ENCODE measurements at places on chromosomes 1 and 21.
A peak's percentile ranks its signal among the peaks of the same experiment; 100 is the strongest.

GRCh38 chr1:48619539-48619938 is 147.5 kb upstream of the SPATA6 start:
- DNase-seq: no peak

DNA sequence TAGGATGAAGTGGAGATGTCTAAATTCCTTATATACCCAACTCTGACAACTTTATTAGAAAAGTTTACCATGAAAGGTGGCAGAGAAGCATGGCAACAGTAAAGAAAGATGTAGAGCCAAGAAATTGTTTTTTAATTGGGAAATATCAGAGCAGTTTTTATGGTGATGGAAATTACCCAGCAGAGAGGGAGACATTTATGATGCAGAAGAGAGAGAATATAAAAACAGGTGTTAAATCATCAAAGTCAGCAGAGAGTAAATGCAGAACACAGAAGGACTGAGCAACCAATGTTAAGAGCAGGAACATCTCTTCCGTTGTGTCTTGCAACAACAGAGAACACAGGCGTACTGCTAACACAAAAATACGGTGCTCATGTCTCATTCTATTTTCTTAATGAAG is 28.2 kb downstream of the WARS2 start:
- no peak for DNase-seq

DNA sequence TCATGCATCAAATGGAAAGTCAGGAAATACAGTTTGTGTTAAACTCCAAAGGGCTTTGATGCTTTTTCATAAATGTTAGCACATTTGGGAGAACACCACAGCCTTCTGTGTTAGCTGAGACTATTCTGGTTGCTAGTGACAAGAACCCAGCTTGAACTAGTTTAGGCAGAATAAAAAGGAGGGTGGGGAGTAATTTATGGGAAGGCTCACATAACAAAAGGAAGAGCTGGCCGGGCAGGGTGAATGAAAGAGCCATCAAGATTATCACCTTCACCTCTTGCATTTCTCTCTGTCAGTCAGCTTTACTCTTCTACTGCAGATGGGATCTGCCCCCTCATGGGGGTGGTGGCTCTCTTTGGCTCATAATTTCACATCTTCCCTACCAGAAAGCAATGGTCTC is 75.4 kb upstream of the VTCN1 start:
- DNase-seq: no peak

DNA sequence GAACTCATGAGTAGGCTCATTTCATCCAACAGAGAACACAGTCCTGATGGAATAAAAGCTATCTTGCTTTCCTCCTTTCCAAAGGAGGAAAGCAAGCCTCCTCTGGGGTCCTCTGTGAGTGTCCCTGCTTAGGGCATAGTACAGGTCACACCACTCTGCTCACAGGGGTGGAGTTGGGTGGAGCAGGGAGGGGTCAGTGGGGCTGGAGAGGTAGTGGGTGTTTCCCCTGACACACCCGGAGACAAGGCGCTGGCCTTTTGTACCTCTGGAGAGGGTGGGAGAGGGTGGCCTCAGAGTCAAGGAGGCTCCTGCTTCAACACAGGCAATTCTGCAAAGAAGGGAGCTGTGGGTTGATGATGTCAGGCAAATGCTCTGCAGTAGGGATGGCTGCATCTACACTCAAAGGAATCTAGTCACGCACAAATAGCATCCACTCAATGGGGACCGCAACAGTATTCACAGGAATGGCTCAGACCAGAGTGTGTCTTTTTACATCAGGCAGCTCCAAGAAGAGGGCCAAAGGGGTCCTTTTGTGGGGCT is 58.6 kb upstream of the PLXNA2 start:
- no peak for DNase-seq

GRCh38 chr1:81470275-81470674 is 330.5 kb upstream of the ADGRL2 start:
- DNase-seq: no peak

- no peak for DNase-seq
These were observed 20.2 kb downstream of the EXOC8 start for GRCh38 chr1:231317306-231318014.

GRCh38 chr1:228141226-228142044 is 1.4 kb downstream of the GUK1 start:
- no peak for DNase-seq

GRCh38 chr1:32886828-32887414 is 630 bp downstream of the HPCA start:
- no peak for DNase-seq

- no peak for DNase-seq
These were observed 191.9 kb downstream of the AK5 start for GRCh38 chr1:77473690-77474089.

- no peak for DNase-seq
These were observed 486.3 kb downstream of the PTBP2 start for GRCh38 chr1:97207868-97208267.

- no peak for DNase-seq
These were observed 228.4 kb upstream of the NR5A2 start for GRCh38 chr1:199799116-199799515.

DNA sequence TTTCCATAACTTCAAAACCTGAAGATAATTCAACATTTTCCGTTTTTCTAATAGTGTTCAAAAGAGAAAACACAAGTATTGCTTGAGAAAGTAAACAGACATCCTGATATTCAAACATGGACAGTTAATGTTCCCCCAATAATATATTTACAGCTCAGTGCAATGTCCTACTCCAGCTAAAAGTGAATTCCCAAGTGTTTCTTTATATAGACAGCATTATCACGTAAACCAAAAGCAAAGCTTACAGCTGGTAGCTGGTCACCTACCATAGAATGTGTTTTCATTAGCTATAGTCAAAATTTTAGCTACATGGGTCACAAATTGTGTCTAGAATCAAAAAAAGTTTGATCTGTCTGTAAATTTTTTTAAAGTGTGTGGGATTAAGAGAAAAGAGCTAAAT is 34.9 kb downstream of the WLS start:
- DNase-seq: no peak

DNA sequence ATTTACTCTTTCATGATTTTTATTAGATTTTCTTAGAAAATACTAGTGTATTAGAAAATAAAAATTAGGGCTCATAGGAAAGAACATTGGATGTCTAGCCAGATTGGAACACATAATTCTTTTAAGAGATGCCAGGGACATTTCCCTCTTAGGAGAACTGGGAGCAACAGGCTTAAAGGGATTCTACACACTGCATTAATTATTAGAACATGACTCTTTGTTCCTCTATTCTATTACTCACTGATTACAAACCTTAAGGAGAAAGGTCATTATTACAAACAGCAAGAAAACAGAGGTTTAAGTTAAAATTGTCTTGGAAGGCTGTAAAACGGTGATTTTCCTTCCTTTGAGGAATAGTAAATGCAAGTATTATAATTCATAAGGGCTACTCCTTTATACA is 32.9 kb upstream of the VAV3 start:
- no peak for DNase-seq

GRCh38 chr1:9573723-9574122 is 15.0 kb upstream of the TMEM201 start:
- DNase-seq: no peak

DNA sequence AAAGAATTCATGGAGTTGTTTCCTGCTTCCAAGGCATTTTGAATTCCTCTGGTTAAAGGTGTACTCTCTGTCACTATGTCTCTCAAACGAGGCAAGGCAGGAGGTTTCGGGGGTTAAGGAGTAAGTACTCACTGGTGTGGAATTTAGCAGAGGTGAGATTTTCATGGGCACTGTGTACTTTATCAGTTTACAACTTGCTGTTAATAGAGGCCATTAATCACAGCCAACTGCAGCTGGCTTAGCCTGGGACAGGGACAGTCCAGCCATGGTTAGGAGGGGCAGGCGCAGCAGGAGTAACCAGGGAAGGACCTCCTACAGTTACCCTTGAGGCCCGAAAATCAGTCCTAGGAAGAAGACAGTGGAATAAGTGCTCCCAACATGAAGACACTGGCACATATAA is 18.1 kb upstream of the TMEM9 start:
- DNase-seq: no peak

- no peak for DNase-seq
These were observed 27.3 kb upstream of the ZNF362 start for GRCh38 chr1:33228935-33229487.

GRCh38 chr1:12428334-12428733 is 189.7 kb downstream of the DHRS3 start:
- DNase-seq: no peak

GRCh38 chr1:159066108-159066507 is 10.5 kb downstream of the AIM2 start:
- DNase-seq: no peak

DNA sequence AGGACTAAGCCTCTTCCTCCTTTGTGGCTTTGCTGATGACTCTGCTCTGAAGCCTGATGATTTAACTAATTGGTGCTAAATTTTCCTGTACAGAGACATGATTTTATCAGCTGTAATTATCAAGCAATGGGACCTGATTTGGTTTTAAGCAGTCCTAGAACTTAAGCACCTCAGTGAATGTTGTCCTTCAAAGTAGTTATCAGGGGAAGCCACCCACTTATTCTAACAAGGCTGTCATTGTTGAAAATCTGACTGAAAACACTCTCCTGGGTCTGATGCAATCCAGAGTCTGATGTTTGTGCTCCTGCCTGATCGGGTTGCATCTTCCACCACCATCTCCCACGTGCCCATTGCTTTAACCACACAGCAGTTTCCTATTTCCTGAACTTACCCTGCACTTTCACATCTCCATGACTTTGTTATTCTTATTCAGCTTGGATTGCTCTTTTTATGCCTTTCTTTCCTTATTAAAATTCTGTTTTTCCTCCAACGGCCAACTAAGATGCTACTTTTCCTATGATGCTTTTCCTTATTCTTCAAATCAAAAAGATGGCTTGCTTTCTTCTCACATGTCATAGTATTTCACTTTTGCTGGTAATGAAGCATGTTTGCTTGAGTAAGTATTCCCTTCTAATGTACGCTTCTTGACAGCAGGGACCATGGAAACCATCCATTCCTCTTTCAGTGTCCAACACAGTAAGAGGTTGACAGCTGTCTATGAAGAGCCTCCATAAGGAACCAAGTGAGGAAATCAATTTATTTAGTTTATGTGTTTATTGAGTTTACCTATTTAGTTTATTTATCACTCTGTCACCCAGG is 55.0 kb downstream of the S1PR1 start:
- no peak for DNase-seq

GRCh38 chr1:193951984-193952383 is 765.6 kb upstream of the B3GALT2 start:
- DNase-seq: no peak

- DNase-seq: no peak
These were observed 170.6 kb downstream of the NPHP4 start for GRCh38 chr1:5821540-5822176.

DNA sequence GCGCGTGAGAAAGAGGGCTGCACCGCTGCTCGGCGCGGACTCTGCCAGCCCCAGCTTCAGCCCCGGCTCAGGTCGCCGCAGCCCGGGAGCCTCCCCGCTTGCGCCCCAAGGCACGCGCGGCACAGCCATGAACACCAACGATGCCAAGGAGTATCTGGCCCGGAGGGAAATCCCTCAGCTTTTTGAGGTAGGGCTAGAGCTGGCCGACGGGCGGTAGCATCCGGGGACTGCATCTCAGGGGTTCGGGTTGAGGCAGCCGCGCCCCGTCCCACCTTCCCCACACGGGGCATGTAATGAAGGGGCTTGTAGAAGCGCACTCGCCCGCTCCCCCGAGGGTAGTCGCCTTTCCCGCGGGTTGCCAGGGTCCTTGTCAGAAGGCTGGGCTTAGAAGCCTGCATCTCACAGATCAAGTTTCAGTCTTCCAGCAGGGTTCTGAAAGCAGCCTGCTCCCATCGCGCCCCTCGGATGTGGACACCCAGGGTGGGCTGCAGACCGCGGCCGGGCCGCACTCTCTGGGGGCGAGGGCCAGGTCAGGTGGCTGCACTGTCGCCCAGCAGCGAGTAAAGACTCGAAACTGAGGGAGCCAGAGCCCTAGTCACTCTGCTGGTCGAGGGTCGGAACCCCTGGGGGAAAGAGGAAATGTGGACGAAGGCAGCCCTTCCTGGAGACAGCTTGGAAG is 507 bp downstream of the AK5 start:
- peak; percentile 18 for DNase-seq

GRCh38 chr1:60458111-60458510 is 384.5 kb upstream of the C1orf87 start:
- no peak for DNase-seq

- no peak for DNase-seq
These were observed 289.1 kb downstream of the PTBP2 start for GRCh38 chr1:97010566-97011264.

DNA sequence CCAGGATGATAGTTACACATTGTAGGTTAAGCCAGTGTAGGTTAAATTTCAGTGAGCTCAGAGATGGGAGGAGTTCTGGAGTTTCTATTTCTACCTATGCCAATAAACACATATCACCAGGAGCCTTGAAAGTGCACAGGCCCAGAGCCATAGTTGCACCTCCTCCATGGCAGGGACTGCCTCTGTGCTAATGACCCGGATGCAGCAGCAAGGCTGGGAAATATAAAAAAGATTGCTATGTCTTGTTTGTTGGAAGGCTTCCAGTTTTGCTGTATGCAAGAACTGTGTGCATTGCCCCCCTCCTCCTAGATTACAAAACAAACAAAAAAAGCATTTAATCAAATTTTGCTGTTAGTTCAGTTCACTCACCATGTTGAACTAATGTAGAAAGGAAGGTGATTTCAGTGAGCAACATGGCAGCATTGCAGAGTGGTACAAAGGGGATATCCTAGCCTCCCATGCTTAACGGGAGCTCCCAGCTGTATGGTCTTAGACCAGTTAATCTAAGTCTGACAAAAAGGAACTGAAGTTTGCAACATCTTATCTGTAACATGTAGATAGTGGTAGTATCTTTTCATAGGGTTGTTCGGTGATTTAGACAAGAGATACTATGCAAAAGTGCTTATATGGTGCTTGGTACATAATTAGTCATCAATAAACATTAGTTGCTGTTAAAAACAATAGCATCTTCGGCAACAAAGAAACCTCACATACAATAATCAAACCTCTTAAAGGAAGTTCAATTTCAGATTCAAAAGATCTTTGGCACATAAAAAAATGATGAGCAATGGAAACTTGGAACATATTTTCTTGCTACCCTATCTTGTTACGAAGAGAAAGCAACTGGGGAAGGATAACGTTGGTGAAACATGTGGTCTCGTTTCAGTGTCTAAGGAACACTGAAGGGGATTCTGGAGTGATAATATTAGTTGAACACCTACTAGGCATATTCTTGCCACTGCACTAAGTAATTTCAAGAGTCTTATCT is 309.5 kb downstream of the ASTN1 start:
- DNase-seq: no peak

- DNase-seq: no peak
These were observed 9.7 kb upstream of the EPHA2 start for GRCh38 chr1:16165548-16165947.
